Activated naive CD4-positive, alpha-beta T cell treated with anti-CD3 and anti-CD28 coated beads, Interleukin-2, amount 50 U/mL, for 72 hours (primary cell): ENCODE measurements at places on chromosomes 7 and 10. TPM values are rescaled to one million over a fixed set of nuclear protein-coding genes. Genes with fewer than 3 reads are reported as not detected.

GRCh38 chr10:129321727-129322126 is 145.3 kb upstream of the MGMT start:
- DNase-seq = no peak

Gene SYT15
- total RNA-seq = 0.27 TPM

GRCh38 chr10:7412237-7412927 is 1.5 kb upstream of the SFMBT2 start:
- no peak for DNase-seq

Gene SORBS1
- total RNA-seq = 2.8 TPM

Gene GIMAP1
- total RNA-seq = 10.7 TPM

DNA sequence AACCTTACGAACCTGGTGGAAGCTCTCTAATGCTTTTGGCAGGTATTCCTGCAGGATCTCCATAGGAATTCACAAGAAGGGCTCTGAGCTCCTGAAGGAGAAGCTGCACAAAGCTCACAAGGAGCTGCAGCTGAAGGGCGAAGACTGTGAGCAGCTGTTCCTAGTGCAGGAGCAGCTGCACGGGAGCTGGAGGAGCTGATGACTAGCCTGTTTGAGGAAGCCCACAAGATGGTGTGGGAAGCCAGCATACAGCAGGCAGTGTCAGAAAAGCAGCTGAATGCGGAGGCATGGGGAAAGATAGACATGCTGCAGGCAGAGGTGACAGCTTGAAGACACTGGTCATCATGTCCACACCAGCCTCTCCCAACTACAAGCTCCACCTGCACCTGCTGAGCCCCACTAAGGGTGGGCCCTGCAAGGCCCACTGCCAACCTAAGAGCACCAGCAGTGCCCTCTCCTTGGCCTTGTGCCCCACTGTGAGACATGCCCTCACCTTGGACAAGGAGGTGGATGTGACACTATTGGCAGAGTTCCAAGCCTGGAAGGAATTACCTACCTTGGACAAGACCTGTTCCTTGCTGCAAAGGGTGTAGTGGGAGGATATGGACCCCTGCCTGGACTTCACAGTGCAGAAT is 250.6 kb downstream of the BBS9 start:
- DNase-seq = no peak
